Activated effector memory CD4-positive, alpha-beta T cell treated with anti-CD3 and anti-CD28 coated beads, Interleukin-2, amount 50 U/mL, for 16 hours (primary cell): ENCODE measurements at places on chromosomes 12 and 14.

GRCh38 chr12:12008232-12008850 is 62.4 kb upstream of the BCL2L14 start:
- DNase-seq: peak; percentile 83

DNA sequence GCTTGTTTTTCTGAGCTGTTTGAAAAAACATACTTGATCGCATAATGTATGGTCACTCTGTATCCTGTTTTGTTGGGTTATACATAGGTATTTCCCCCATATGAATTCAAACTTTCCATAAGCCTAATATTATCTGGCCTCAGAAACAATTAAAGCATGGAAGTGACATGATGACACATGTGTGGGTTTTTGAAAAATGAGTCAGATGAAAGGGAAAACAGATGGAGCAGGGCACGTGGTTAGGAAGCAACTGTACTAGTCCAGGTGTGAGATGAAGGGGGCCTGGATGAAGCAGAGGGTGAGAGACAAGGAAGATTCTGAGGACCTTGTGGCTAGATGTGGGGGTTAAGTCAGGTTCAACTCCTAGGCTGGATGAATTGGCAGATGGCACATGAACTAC is 92.7 kb upstream of the DNM1L start:
- DNase-seq: no peak

- DNase-seq: no peak
These were observed 72.1 kb upstream of the DUSP6 start for GRCh38 chr12:89424389-89424788.

DNA sequence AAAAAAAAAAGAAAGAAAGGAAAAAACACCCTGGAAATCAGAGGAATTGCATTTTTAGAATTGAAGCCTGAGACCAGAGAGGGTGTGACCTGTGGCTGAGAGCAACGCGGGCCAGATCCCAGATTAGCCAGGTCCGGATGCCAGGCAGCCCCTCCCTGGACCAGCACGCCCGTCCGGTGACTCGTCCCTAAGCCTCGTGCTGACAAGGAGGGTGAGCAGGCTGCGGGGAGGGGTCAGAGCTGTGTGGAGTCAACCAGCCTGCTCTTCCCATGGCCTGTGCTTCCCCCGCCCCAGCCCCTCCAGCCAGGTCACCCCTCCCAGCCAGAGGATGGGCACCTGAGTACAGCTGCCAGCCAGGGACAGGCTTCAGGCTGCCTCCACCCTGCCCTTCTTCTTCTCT is 4.2 kb upstream of the KLC1 start:
- DNase-seq: peak; percentile 72

DNA sequence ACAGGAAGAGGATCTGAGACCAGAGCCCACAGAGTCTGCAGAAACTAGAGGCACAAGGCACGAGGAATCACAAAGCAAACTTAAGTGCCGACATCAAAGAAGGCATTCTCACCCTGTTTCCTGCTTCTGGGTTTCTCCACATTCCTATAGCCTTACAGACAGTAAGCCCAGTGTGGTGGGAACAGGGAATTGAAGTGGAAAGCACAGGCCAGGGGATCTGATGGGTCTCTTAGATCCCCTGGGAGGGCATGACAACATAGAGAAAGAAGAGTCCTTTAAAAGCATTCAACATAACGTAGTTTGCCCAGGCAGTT is 75.6 kb upstream of the FRMD6 start:
- no peak for DNase-seq

DNA sequence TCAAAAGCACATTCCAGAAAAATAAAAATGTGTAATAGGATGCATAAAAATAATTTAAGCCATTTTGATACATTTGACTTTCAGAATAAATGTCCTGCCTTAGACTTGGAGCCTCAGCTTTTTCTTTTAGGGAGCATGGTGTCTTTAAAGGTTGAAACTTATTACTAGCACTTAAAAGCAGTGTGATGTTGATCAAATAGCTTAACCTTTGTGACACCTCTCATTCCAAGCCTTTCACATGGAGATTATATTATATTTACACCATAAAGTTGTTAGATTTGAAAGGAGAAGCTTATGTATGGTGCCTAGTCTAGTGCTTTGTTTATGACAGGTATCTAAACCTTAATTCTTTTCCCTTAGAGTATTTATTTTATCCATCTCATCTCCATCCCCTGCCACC is 61.9 kb downstream of the KTN1 start:
- no peak for DNase-seq
